Right hindlimb (tissue), 1 donor: ENCODE measurements at places on chromosomes 13 and 19.

DNA sequence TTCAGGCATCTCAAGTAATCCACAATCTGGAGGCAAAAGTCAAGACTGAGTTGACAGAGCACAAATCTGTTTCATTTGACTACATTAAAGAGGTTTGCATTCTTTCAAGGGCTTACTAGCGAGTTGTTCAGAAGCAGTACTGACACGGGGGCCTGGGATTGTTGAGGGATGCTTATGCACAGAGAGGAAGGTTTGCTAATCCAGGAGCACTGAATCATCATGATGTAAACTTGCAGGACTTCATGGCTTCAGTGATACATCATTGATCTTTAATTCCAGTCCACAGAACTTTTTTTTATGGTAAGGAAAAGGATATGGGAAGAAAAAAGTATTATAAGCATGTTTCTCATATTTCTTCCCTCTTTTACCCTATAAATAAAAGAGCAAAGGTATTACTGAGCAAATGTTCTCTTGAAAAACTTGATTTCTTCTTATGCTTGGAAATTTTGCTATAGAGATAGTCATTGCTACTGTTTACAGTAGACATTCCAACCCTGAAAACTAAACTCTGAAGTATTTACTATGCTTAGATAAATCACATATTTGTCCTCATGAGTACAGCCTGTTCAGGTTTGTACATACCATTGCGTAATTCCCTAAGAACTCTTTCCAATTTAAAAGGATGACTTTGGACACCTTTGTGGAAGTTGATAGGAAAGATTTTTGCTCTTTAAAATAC is 65.8 kb upstream of the KPNA3 start:
- DNase-seq, result no peak

DNA sequence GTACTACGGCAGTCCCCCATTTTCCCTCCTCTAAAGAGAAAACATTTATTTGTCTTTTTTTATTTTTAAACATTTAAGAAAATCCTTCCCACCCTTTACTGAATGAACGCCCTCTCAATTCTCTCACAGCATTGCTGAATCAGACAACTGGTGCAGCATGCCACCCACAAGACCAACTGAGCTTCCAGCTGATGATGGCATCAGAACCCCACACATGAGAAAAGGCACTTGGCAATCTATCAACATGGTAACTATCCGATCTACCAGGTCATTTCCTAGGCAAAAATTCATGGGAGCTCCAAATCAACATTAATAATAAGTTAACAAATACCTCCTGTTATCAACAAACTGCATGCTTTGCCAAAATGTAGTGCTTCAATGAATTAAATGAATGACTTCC is 43.1 kb downstream of the LHFPL6 start:
- no peak for DNase-seq

GRCh38 chr19:41426952-41427646 is at the start of gene B3GNT8:
B3GNT8 (minus strand) TSS chr19:41427374; CDS start chr19:41426778, 596 bp downstream.
- peak; percentile 83 for DNase-seq

DNA sequence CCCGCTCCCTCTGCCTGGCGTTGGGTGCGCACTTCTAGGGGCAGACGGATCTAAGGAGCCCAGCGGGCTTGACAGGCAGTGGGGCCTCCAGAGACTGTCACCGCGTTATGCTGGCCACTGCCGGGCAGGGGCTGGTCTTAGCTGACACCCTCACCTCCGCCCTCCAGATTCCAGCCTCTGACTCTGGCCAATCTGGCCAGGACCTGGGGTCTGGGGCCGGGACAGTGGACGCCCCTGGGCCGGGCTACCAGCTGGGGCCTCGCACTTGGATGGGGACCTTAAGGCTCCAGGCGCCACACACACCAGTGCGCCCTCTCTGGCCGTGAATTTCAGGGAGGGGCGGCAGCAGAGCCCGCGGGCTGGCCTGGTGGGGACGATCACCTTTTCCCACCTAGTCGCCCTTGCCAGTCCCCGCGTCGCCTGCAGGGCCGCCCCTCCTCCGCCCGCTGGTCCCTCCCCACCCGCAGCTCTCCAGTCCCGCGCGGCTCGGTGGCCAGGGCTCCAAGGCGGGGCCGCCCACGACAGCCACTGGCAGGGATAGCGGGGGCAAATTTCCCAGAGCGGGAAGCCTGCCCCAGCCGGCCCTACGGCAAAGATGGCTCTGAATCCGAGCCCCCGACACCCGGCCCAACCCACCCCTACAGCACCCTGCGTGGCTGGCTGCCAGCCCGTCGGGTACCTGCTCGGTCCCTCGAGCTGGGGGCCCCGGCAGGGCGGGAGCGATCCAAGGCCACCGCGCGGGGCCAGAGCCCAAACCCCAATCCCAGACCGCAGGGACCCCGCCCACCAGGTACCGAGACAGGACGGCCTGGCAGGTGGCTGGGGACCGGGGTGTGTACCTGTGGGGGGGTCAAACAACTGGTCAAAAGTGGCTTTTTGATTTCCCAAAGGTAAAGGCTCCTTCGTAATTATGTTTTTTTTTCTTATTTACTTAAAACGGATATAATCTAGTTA is 6.1 kb upstream of the ZNF98 start:
- DNase-seq, result no peak

DNA sequence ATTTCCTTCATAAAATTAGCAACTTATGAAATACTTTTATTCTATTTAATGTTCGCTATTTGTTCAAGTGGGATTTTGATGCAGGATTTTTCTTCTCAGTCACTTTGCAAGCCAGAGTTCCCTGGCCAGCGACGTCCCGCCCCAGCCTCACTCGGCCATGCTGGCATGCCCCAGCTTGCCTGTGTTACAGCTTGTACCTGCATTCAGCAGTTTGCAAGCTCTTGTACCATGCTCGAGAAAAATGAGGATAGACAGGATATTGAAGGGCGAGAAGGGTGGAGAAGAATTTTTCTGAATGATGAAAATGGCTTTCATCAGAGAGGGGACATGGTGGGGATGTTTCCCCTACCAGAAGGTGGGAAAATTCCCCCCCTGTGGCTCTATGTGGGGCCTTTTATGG is 2180.2 kb upstream of the PCDH20 start:
- DNase-seq, result no peak

- DNase-seq, result peak; percentile 78
Observed at GRCh38 chr19:45016388-45017314, 15.4 kb downstream of the RELB start.

DNA sequence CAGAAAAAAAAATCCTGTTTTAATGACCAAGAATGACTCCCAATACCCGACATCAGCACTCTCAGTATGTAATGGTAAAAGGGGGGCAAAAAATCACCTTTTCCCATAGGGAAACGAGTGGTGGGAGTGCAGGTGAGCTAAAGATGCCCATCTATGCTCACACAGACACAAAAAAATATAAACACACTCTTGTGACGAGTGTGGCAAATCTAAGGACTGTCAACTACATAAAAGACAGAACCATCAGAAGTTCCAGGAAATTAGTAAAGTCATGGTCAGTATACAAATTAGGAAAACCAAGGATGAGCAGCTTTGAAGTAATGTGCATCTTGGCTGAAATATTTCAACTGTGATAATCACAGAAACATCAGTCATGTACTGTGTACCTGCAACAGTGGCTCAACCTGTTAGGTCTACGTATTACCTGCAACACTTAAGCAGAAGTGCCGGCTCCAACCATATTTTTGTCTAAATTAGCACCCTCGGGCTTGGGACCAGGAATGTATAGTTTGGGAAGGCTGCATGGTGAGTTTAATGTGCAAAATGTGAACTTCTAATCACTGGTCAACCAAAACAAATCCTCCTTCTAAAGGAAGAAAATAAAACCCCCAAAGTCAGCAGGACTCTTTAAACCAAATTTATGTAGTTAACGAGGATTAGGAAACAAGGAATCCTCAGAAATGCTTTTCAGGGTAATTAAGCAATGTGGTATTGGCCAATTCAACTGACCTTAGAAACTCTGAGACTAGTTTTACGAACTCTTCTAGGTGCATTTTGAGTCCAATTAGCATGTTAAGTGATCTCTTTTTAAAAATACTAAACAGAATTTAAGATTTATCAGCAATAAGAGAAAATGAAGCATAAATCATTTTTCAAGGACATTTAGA is 24.3 kb downstream of the ANKRD10 start:
- DNase-seq, result no peak

GRCh38 chr13:23810685-23811240 is 78.4 kb downstream of the MIPEP start:
- no peak for DNase-seq

DNA sequence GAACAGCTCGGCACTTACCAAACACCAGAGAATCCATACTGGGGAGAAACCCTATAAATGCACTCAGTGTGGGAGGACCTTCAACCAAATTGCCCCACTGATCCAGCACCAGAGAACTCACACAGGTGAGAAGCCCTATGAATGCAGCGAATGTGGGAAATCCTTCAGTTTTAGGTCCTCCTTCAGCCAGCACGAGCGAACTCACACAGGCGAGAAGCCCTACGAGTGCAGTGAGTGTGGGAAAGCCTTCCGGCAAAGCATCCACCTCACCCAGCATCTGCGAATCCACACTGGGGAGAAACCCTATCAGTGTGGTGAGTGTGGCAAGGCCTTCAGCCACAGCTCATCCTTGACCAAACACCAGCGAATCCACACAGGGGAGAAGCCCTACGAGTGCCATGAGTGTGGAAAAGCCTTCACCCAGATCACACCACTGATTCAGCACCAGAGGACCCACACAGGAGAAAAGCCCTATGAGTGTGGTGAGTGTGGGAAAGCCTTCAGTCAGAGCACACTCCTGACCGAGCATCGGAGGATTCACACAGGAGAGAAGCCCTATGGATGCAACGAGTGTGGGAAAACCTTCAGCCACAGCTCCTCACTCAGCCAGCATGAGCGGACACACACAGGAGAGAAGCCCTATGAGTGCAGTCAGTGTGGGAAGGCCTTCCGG is 8.3 kb downstream of the ZNF135 start:
- DNase-seq, result no peak

GRCh38 chr13:98520674-98521449 is 56.0 kb downstream of the STK24 start:
- DNase-seq, result no peak

GRCh38 chr13:101399365-101399764 is 16.9 kb downstream of the NALCN start:
- DNase-seq, result no peak

- peak; percentile 48 for DNase-seq
Observed at GRCh38 chr19:10419646-10420443, 493 bp upstream of the PDE4A start.

DNA sequence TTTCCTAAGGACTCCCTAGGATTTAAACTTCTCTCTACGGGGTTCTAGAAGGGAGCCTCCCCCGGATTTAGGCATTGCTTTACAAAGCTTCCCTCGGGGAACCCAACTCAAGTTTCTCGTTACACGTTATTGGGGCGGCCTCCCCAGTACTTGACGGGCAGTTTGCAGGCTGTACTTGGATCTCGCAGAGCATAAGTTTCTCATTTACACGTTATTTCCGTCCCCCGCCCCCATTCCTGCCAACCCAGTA is 584 bp downstream of the SMG9 start:
- DNase-seq, result no peak

GRCh38 chr13:26568132-26568815 is 10.8 kb downstream of the WASF3 start:
- DNase-seq, result no peak

GRCh38 chr13:37617173-37617572 is 18.6 kb upstream of the POSTN start:
- no peak for DNase-seq
